Stimulated activated CD8-positive, alpha-beta memory T cell treated with anti-CD3 and anti-CD28 coated beads, Interleukin-2, amount 100 ng/mL, for 48 hours (primary cell): ENCODE measurements at places on chromosomes 1 and 21.

- no peak for DNase-seq
Measured at GRCh38 chr1:16178596-16179497, 23.0 kb upstream of the EPHA2 start.

GRCh38 chr1:172451002-172451443 lies 7.2 kb upstream of the PIGC start:
- DNase-seq = no peak

DNA sequence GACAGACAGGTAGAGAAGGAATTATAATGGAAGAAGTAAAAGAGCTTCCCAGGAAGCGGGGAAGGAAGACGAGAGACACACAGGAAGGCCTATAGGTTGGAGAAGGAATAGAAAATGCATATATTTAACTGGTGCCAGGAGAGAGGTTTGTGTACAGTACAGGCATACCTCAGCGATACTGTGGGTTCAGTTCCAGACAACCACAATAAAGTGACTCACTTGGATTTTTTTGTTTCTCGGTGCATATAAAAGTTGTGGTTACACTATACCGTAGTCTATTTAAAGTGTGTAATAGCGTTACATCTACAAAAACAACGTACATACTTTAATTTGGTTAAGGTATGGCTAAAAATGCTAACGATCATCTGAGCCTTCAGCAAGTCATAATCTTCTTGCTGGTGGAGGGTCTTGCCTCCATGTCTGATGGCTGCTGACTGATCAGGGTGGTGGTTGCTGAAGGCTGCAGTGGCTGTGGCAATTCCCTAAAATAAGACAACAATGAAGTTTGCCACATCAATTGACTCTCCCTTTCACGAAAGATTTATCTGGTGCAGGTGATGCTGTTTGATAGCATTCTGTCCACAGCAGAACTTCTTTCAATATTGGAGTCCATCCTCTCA lies 16.0 kb downstream of the YARS1 start:
- DNase-seq = no peak

GRCh38 chr21:35204850-35205541 lies 155.9 kb upstream of the RUNX1 start:
- no peak for DNase-seq

DNA sequence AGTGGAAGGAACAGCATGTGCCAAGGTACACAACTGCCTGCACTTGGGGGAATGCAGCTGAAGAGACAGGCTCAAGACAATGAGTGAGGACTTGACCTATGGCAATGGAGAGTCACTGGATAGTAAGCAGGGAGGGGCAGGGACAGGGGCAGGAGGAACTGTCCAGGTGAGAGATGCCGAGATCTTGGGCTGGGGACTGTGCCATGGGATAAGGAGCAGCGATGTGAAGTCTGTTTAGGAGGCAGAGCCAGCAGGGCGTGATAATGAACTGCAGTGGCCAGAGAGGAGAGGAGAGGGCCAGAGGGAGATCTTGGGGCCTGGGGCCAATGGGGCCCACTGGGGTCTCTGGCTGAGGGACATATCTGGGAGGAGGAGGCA lies 17.8 kb upstream of the EPB41 start:
- DNase-seq = no peak

DNA sequence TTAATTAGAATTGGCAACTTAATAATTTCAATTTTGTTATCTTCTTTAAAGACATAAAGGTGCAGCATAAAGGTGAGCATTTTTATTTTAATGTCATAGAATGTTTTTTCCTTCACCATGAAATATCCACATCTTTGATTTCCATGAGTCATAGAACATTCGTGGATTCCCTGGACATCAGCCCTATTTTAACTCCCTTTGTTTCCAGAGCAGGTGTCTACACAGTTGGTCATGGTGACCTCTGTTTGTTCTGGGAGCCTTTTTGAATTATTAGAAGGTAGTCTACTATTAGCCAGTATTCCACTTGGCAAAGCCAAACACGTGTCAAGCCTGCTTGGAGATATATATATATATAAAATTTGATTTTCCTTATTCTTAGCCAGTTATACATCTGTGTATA lies 572.9 kb downstream of the LTN1 start:
- no peak for DNase-seq

GRCh38 chr1:193417945-193418744 lies 231.7 kb upstream of the B3GALT2 start:
- no peak for DNase-seq
